ENCODE measurements at places on chromosomes 7 and 10.

- no peak for DNase-seq
These were observed 49.9 kb downstream of the ZRANB1 start for GRCh38 chr10:124991835-124992234.

GRCh38 chr10:49194212-49194920, 6.2 kb upstream of the TMEM273 start:
- DNase-seq = no peak

DNA sequence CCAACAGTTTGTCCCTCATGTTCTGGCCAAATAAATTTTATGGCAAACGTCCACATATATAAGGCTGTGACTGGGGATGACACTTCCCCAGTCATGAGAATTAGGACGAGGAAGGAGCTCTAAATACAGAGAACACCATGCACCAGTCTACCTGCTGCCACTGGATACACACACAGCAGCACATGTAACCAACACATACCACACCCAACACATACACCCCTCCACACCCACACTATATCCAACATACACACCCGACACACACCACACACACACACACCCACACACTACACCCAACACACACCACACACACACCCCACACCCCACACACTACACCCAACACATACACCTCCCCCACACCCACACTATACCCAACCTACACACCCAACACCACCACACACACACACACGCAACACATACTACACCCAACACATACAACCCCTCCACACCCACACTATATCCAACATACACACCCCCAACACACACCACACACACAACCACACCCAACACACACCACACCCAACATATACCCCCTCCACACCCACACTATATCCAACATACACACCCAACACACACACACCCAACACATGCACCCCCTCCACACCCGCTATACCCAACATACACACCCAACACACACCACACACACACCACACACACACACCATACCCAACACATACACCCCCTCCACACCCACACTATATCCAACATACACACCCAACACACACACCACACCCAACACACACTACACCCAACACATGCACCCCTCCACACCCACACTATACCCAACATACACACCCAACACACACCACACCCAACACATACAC, 74.1 kb downstream of the HIPK2 start:
- DNase-seq = no peak

GRCh38 chr10:94315024-94315451, 47.7 kb downstream of the NOC3L start:
- peak; percentile 9 for DNase-seq

DNA sequence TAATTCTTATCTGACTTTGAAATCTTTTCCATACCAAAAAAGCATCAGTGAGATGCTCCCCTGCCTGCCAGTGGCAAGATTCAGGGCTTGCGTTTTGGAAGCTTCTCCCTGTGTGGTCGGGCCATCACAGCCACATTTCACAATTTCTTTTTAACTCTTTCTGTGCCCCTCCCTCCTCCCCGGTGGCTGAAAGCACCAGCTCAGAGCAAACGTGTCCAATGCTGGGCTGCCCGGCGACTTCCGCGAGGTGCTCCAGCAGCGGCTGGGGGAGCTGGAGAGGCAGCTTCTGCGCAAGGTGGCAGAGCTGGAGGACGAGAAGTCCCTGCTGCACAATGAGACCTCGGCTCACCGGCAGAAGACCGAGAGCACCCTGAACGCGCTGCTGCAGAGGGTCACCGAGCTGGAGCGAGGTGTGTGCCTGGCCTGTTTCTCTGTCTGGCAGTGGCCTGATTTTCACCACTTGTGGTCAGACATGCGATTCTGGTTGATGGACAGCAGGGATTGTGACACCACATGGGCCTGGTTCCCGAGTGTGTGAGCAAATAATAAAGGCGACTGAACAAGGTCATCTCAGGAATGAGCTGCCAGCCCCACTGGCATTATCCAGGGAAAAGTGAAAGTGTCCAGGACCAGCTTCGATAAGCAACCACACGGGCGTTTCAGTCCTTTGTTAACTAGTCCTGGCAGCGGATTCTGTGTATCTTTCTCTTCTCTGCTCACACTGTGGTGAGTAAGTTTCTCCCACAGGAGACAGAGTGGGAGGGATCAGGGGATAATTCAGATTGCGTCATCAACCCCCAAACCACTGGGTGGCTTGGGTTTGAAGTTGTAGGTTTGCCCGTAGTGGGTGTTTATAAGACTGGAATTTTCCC, 2.6 kb downstream of the NPTX2 start:
- no peak for DNase-seq

DNA sequence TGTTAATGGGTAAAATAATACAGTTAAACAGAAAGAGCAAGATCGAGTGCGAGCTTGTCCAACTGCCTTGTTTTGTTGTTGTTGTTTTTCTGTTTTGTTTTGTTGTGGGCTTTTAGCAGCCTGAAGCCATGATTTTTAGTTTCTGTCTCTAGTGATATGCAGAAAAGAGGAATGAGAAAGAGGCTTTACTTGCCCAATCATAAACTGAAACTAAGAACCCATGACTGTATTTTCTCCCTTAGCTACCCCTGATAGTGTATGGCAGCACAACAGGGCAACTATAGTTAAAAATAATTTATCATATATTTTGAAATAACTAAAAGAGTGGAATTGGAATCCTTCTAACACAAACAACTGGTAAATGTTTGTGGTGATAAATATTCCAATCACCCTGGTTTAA, 493.9 kb downstream of the GLRX3 start:
- DNase-seq = no peak

DNA sequence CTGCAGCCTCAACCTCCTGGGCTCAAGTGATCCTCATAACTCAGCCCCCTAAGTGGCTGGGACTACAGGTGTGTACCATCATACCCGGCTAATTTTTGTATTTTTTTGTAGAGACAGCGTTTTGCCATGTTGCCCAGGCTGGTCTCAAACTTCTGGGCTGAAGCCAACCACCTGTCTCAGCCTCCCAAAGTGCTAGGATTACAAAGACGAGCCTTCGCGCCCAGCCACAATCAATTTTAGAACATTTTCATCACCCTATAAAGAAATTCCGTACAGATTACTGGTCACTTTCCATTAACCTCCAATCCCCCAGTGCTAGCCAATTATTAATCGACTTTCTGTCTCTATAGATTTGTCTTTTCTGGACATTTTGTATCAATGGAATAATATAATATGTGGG, 32.3 kb upstream of the PALS2 start:
- DNase-seq = no peak

GRCh38 chr7:138025215-138026186, 23.6 kb upstream of the CREB3L2 start:
- no peak for DNase-seq

- DNase-seq = no peak
These were observed 111.0 kb downstream of the TRIL start for GRCh38 chr7:28847176-28847575.

- DNase-seq = no peak
These were observed 36.8 kb downstream of the PPIF start for GRCh38 chr10:79383974-79384606.

DNA sequence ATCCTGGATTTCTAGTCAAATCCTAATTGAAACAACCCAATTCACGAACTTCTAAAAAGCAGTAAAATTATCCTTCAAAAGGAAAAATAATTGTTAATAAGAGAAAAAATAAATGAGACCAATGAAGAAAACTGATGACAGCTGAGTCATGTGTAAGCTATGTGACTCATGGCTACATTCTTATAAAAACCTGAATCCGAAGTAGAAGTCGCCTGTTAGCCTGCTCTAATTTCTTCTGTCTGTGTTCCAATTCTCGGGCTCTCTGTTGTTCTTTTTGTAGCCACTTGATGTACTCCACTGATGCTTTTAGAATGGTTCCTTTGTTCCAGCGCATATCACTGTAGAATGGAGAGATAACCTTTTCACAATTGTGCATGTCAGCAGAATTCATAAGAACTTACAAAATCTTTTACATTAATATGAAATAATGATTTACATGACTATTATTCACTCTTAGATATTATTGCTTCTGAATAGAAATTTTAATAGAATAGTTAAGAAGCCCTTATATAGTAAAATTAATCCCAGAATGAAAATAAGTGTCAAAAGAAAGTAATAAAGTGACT, 88.8 kb downstream of the TFEC start:
- no peak for DNase-seq

DNA sequence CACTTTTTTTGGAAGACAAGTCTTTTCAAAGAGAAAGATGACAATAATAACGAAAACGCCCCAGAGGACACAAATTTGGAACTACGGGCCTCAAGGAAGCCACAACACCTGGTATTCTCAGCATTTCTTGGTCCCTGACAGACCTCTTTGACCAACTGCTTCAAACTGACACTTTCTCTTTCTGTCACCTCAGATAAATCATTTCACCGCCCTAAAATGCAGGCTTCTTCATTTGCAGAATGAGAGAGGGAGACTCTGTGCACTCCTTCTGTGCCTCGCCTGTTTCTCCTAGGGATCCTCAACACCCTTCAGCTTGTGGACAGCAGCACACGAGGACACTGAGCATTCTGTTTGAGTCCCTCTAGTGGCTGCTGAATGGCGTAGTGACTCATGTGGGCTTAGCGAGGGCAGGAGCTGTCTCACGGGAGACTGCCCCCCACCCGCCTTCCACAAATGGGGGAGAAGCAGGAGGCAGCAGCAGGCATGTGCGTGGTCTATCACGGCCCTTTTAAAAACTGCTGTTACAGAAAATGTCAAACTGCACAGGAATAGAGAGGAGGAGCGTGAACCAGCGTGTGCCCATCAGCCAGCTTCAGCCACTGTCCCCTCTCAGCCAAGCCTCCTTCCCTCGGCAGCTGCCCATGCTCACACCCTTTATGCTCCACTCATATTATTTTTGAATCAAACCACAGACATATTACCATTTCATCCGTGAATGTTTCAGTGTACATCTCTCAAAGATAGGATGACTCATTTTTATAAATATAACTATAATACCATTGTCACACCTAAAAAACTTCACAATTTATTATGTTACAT, 41.4 kb downstream of the GSDME start:
- peak; percentile 74 for DNase-seq

DNA sequence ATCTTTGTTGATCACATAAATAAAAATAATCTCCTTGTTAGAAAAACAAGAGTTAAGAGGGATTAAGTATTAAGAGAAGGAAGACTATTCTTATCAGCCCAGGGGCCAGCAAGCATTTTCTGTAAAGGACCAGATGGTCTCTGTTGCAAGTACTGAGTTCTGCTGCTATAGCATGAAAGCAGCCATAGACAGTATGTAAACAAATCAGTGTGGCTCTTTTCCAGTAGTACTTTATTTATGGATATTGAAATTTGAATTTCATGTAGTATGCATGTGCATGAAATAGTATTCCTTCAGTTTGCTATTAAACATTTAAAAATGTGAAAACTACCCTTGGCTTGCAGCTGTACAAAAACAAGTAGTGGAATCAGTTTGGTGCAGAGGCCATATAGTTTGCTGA, 81.7 kb downstream of the STK31 start:
- no peak for DNase-seq

DNA sequence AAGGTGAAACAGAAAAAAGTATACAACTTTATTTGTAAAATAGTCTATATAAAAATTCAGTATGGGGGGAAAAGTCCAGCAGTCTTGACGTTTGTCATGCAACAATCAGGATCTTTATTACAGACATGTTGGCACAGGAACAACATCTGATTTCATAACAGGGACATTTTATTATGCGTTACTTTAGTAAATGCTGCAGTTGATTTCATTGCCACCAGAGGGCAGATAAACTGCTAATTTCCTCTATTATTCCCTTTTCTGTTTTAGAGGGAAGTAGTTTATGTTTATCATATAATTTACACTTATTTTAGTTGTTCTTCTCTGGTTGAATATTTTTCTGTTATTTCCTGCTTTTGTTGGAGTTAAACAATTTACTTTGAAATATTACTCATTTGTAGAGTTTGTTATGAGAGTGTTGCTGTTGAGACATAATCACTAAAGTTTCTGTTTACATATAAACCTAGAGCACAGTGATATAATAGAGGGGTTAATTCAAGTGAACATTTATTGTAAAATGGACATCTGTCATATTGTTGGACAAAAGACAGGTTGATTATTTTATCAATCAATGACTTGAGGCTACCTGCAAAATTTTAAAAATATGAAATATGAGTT, 3.3 kb downstream of the PLXDC2 start:
- DNase-seq = peak; percentile 26

DNA sequence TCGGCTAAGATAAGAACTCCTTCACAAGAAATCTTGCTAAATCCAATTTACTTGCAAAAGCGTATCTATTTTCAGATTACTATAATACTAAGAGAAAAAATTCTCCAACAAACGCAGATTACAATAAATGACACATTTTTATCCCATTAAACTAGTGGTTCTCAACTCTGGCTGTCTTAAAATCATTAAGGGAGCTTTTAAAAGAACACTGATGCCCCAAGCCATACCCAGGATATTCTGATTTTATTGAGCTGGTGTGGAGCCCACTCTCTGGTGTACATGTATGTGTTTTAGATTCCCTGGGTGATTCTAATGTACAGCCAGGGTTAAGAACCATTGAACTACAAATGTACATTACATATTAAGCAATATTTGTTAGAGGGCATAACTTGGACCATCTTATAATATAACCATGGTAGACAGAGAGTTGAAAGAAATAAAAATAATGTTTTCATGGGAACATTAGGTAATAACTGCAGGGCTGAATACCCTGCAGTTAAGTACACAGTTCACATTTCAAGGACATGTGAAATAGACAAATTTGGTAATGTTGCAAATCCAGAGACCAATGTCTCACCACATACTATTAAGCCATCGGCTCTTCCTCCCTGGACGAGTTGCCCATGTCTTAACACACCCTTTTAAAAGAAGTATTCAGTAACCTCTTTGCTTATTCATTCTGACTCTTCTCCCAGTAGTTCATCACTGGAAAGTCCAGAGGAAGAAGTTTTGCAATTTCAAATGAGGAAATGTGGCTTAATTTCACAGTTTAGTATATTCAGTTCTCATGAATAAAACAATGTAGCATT, 6.2 kb downstream of the GSAP start:
- peak; percentile 37 for DNase-seq

GRCh38 chr10:123200531-123200930, 46.3 kb downstream of the BUB3 start:
- no peak for DNase-seq

- DNase-seq = no peak
These were observed 484.5 kb downstream of the TNS3 start for GRCh38 chr7:47097431-47097830.

GRCh38 chr10:78925800-78926319, 142.9 kb upstream of the ZMIZ1 start:
- DNase-seq = peak; percentile 95

GRCh38 chr7:22316914-22317313, 40.0 kb downstream of the RAPGEF5 start:
- DNase-seq = no peak

GRCh38 chr10:84177541-84178141, 4.0 kb downstream of the GPR15LG start:
- DNase-seq = no peak

GRCh38 chr7:54556121-54556520, 13.9 kb downstream of the VSTM2A start:
- DNase-seq = no peak

Measured in hepatic stellate cell (primary cell).